ENCODE measurements at places on chromosomes 3 and 15. TPM values are rescaled to one million over a fixed set of nuclear protein-coding genes. Genes with fewer than 3 reads are reported as not detected.

DNA sequence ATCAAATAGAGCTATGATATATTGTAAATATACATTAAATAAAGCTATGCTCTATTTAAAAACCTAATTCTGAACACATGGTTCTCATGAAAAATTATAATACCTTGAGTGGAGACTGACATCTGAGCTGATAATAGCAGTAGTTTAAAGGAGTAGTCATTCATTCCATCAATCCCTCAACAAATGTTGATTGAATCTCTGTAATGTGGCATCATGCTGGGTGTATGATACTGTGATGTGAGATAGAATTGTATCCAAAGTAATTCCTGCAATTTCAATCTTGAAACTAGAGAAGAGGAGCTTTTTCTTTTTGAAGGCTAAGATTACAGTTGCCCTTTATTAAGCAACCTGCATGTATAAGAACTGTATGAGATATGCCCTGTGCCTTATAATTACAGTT lies 63.1 kb downstream of the ADAMTSL3 start:
- no peak for DNase-seq

DNA sequence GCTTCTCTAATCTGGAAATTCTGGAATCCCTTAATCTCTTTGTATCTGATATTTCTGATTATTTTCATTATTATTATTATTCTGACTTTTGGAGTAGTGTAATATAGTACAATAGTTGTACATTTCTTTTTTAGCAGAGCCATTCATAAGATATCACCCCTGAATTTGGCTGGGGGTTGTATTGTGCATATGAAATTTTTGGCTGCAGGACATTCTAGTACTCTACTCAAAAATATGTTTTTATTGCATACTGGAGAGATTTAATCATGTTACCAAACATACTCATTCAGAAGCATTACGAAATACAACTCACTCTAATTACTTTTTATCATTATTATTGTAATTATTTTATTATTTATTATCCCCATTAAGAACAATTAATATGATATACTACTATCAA lies 589.7 kb upstream of the KCNMB2 start:
- DNase-seq = no peak

SEMA3B gene
- 17.9 TPM for total RNA-seq

MUC13 gene
- not detected for total RNA-seq

PYGO1 gene
- 6.8 TPM for total RNA-seq

GP5 gene
- 0.07 TPM for total RNA-seq

DNA sequence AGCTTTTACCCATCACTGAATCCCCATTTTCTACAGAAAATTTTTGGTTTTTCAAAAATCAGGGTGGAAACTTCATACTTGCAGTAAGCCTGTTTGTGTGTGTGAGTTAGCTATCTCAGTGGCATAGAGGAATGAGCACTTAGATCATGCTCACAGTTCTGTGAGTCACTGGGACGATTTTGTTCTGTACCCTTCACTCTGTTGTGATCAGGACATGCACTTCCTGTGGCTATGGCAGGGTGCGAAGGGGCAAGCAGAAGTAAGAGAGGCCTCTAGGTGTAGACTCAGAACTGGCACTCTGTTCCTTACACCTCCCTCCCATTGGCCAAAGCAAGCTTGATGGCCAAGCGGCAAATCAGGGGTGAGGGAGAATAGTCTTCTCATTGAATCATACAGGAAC lies 11.6 kb downstream of the NIPA2 start:
- DNase-seq = no peak

DNA sequence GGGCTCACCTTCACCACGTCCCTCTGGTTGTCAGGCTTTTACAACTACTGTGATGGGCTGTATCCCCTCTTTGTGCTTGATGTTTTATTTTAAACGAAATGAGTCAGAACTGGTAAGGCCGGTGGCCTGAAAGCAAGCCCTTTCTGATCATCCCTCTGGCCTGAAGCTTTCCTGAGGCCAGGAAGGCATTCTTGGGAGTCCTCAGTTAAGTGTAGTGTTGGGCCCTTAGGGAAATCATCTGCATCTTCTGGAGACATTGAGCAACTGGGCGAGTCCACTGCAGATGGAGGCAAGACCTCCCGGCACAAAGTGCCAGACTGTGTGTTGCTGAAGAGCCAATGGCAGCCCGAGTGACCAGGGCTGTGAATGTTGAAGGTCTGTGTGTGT lies 33.0 kb upstream of the AMOTL2 start:
- no peak for DNase-seq

SLC49A4 gene
- total RNA-seq = 24.7 TPM

RAB11A gene
- 295 TPM for total RNA-seq

CAMKV gene
- not detected for total RNA-seq

DNA sequence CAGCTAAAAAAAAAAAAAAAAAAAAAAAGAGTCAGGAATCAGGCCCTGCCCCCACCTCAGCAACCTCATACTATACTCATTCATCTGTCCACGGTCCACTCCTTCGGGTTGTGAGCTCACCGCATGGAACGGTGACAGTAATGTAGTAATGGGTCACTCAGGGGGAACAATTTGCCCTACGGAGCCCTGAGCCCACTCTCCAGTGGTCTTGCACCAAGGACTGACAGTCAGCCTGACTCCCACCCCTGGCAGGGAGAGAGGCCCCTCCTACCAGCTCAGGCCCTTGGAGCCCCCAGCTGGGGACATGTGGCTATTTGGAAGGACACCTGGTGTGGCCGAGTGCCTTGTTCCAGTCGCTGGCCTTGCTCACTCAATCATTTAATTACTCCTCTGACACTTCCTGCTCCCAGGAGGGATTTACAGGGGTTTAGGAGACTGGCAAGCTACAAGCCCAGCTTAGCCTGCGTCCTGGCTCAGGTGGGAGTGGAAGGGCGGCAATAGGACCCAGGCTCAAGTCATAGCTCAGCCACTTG lies 19.9 kb upstream of the CACNA2D2 start:
- no peak for DNase-seq

C3orf62 gene
- 1.5 TPM for total RNA-seq

RBP2 gene
- total RNA-seq = not detected

GRCh38 chr15:67944010-67944641 lies 104.3 kb upstream of the RNU6-1 start:
- no peak for DNase-seq

Measured in kidney epithelial cell (primary cell).